ENCODE measurements at places on chromosomes 5 and 9.

- DNase-seq: no peak
Measured at GRCh38 chr5:6395621-6396020, 17.3 kb upstream of the MED10 start.

DNA sequence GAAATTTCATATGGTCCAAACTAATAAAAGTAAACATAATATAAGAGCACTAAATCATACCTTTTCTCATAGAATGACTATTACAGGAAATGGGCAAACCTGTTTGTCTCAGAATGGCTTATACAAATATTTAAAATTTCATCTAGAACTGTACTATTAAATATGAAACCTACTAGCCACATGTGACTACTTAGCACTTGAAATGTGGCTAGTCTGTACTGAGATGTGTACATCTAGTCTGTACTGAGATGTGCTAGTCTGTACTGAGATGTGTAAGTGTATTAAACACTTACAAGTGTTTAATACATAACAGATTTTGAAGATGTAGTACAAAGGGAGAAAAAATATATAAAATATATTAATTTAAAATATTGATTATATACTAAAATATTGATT, 22.4 kb downstream of the ABITRAM start:
- no peak for DNase-seq

GRCh38 chr5:174386306-174386705, 338.1 kb upstream of the MSX2 start:
- DNase-seq: no peak

DNA sequence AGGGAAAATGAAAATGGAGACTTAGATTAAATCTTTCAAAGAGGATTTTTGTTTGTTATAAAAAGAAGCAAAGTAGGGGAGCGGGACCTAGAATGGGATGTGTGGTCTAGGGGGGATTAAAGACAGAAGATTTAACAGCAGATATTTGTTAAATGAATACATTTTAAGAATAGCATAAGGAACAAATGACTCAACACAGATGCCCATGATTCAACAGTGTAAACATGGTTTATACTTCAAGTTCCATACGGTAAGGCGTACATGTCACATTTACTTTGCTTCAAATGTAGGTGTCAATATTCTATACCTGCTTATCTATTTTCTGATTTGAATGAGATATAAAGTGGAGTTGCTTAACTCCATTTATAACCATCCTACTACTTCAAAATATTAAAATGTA, 1.5 kb downstream of the TICAM2 start:
- no peak for DNase-seq

- no peak for DNase-seq
Measured at GRCh38 chr5:139215107-139215975, 17.2 kb upstream of the SIL1 start.

GRCh38 chr5:15728811-15729210, 228.8 kb downstream of the FBXL7 start:
- no peak for DNase-seq

DNA sequence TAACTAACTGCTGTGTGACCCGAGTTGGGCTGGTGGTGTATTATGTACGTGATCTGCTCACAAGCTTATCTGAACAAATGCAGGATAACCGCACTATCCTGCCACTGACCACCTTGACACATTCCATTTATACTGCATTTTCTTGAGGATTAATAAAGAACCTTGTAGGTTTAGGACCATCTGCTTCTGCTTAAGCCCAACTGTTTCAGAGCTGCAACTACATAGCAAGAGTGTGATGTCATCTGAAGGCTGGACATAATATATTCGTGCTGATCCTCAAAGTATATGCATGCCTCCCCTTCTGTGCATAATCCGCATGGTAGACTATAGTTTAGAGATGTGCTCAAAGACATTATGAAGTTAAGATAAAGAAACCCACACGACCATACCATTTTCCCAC, 435.9 kb downstream of the BNC2 start:
- DNase-seq: no peak

GRCh38 chr9:32742296-32742695, 41.0 kb upstream of the TMEM215 start:
- no peak for DNase-seq

DNA sequence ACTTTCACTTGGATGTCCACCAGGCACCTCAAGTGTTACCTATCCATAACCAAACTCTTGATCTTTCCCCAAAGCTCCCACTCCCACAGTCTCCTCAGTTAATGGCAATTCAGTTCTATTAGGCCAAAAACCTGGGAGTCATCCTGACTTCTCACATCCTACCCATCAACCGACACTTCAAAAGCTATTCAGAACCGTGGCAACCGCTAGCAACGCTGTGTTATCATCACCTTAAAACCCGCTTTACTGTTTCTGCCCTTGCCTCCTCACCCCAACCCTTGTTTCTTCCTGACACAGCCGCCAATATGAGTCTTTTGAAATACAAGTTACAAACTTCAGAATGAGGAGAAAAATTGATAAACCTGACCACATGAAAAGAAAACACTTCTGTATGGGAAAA, 46.5 kb downstream of the MAPKAP1 start:
- no peak for DNase-seq

DNA sequence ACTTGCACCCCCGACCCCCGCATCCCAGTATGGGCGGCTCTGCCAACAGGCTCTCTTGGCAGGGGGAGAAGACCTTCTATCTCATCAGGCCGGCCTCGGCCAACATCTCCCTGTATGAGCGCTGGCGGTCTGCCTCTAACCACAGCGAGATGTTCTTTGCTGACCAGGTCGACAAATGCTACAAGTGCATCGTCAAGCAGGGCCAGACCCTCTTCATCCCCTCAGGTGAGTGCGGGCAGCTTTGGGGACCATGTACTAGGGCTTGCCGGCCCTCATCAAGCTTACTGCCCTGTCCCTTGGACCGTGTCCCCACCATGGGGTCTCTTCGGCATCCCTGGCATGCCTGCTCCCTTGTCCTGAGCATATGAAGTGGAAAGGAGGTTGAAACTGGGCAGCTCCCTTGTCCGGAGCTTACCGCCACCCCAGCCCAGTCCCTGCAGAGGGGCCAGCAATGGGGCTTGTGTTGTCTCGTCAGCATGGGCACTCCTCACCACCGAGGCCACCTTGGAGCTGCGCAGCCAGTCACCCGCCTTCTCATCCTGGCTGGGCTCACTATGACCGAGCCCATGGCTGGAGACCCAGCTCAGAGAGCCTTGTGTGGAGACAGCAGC, 78.1 kb downstream of the PHF2 start:
- DNase-seq: no peak

Measured in SK-MEL-5 (cell line).